ENCODE measurements at places on chromosomes 3 and 15.
A peak's percentile ranks its signal among the peaks of the same experiment; 100 is the strongest.

- DNase-seq = no peak
Measured at GRCh38 chr3:54443561-54444161, 321.3 kb downstream of the CACNA2D3 start.

DNA sequence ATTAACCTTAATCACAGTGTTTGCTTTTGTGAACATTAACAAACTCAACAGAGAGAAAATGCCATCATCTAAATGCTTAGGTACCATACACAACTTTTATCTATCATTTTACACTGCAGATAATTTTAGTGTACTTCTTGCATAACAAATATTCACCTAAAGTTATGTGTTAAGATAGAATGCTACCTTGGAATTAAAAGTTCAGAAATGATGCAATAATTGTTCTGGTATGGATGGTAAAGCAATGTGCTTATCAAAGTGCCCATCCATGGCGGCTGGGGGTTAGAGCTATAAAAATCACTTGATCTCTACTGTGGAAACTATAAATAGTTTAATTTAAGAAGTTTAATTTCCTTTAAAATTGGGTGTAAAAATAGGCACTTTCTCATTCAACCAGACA lies 28.7 kb downstream of the SATB1 start:
- no peak for DNase-seq

- DNase-seq = peak; percentile 20
Measured at GRCh38 chr15:59436774-59437141, 1.2 kb upstream of the FAM81A start.

DNA sequence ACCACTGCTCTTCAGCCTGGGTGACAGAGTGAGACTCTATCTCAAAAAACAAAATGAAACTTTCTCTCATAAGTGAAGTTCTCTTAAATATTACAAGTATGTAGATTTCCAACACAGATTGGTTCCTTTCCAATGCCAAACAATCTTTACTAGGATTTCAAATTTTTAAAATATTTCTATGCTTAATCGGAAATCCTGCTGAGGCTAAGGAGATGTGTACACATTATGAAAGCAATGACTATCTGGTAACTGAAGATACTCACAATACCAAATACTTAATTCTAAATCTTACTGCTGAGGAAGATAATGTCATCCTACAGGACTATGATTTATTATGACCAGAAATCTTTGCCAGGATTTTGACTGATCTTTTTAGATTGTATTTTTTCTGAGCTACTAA lies 255.6 kb upstream of the ZNF717 start:
- no peak for DNase-seq

GRCh38 chr3:8218353-8218940 lies 283.2 kb upstream of the LMCD1 start:
- DNase-seq = no peak

DNA sequence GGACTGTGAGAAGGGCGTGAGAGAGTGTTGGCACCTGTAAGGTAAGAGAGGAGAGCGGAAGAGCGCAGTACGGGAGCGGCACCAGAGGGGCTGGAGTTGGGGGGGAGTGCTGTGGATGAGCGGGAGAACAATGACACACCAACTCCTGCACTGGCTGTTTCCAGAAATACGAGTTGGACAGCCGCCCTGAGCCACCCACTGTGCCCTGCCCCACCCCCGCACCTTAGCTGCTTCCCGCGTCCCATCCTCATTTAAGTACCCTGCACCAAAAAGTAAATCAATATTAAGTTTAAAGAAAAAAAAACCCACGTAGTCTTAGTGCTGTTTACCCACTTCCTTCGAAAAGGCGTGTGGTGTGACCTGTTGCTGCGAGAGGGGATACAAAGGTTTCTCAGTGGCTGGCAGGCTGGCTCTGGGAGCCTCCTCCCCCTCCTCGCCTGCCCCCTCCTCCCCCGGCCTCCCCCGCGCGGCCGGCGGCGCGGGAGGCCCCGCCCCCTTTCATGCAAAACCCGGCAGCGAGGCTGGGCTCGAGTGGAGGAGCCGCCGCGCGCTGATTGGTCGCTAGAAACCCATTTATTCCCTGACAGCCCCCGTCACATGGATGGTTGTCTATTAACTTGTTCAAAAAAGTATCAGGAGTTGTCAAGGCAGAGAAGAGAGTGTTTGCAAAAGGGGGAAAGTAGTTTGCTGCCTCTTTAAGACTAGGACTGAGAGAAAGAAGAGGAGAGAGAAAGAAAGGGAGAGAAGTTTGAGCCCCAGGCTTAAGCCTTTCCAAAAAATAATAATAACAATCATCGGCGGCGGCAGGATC lies at the start of gene SOX2:
Gene SOX2, plus strand, starts transcription at position 601 of the 811 bp plus-strand sequence. CDS start 436 bp downstream, outside the sequence.
- DNase-seq = peak; percentile 96

GRCh38 chr3:15329046-15330005 lies 3.1 kb downstream of the SH3BP5 start:
- DNase-seq = peak; percentile 59

GRCh38 chr3:101203411-101203810 lies 117.0 kb downstream of the IMPG2 start:
- DNase-seq = no peak

GRCh38 chr15:73704869-73705645 lies 20.9 kb downstream of the CD276 start:
- peak; percentile 64 for DNase-seq

DNA sequence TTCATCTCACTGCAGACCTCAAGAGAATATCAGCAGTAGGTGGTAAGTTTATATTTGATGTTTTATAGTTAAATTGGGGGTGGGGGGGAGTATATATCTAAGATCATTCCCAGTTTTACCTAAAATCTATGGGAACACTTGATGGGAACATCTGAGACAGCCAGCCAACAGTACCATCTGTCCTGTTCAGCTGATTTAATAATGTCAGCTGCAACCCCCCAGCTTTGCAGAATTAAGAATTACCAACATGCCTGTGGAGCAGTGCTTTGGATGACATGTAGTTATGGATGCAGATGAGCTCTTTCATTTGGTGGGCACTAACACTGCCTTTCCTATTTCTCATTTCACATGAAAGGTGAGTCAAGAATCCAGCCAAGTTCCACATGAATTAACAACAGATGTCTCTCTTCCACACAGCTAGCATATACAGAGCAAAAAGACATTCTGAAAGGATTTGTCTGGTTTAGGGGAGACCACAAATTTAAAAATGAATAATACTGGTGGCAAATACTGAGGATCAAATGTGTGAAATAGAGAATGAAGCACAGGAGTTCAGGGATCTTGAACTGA lies 76.2 kb downstream of the SETD5 start:
- DNase-seq = peak; percentile 31

- no peak for DNase-seq
Measured at GRCh38 chr15:57849317-57849716, 142.8 kb downstream of the POLR2M start.

- no peak for DNase-seq
Measured at GRCh38 chr3:195475614-195476013, 32.8 kb upstream of the ACAP2 start.

DNA sequence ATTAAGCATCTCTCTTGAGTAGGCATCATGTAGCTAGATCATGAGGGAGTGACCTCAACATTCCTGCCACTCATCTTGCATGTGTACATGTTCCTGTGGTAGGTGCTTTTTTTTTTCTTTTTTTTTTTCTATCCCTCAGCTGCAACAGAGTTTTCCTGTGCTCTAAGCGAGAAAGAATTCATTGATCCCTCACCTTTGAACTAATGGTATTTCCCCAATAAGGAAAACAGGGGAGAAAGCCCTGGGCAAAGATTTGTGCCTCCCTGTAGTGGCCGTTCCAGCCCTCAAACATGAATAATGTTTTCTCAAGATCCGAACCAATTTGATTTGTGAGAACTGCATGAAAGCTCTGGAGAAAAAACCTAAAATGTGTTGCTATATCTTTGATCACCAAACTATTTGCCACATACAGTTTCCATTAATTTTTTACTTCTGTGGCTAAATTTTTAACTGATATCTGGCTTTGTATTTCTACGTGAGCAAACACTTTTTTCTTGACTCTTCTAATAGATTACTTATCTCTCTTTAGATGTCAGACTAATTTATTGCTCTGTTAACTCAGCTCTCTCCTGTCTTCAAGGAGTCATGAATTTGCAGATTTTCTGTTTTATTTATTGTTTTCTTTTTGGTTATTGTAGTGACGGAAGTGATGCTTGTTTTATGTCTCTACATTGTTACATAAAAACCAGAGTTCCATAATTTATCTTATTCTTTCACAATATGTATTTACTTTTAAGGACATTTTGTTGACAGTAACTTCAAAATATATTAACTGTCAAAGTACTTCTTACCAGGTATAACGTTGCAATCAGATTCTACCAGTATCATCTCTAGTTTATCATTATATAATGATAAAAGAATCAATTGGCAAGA lies 1396.5 kb downstream of the OTOL1 start:
- DNase-seq = no peak

DNA sequence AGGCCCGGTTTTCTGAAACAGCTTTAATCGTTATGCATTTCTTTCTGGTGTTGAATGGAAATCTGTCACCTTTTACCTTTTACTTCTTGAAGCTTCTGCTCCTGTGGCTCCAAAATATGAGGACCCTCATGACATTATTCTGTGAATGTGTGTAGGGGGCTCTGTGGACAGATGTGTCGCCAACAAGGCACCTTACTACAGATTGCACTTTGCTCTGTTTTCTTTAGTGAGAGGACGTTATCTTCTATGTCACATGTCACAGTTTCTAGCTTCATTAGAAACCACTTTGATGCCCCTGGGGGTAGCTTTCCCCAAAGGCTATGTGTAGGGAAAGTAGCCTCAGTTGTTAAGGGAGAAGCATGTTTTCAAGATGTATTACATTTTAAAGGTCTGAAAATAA lies 195.6 kb downstream of the ZNF621 start:
- no peak for DNase-seq

- DNase-seq = peak; percentile 72
Measured at GRCh38 chr3:130850044-130850797, 43.7 kb upstream of the ATP2C1 start.

DNA sequence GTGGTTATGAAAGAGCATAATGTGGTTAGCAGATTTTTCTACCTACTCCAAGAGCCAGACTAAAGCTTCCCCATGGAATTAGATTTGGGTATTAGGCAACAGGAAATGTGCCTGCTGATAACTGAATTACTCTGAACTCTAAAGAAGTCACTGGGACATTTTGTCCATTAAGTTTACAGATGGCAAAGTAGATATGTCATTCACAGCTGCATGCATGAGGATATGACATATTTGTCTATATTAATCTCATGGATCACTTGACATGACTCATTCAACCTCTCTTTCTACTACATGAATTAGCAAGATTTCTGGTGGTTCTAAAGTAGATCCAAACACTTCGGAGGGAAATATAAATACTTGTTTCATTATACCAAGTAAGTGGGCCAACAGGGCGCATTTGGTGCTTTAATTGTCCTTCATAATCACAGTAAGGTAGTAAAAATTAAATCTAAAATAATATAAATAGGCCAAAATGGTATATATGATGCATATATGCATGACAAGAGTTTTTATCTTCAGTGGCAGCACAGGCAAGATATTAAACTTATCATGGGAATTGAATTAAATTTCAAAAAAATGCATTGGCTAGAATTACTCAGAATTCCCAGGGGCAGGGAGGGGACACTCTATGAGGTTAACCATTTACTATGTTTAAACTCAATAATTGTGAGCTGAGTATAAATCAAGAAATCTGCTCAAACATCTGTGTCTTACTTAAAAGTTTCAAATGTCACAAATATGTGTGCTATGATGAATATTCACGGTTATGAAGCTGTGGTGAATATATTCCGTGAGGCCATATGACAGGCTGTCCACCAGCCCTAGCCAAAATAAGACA lies 365.3 kb upstream of the KCNMB2 start:
- DNase-seq = peak; percentile 5

DNA sequence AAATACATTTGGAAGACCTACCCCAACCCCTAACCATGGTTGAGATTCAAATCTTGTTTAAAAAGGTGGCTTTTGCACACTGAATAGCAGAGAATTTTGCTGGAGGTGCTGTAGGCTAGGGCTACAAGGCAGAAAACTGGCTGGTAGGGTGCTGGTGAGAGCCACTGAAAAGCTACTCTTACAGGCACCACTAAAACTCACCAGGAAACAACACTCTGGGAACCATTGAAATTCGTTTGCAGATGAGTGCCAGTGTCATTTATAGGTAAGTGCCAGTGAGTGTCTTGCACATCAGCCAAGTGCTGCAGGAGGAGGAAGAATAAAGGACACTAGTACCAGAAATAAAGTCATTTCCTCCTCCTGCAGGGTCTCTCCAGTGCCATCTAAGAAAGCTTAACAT lies 610.2 kb downstream of the ZNF385D start:
- no peak for DNase-seq

GRCh38 chr15:41367418-41367817 lies 34.7 kb downstream of the NUSAP1 start:
- DNase-seq = no peak

GRCh38 chr3:42025370-42026138 lies 63.7 kb upstream of the ULK4 start:
- DNase-seq = peak; percentile 95

GRCh38 chr3:8152821-8153418 lies 348.7 kb upstream of the LMCD1 start:
- DNase-seq = no peak

DNA sequence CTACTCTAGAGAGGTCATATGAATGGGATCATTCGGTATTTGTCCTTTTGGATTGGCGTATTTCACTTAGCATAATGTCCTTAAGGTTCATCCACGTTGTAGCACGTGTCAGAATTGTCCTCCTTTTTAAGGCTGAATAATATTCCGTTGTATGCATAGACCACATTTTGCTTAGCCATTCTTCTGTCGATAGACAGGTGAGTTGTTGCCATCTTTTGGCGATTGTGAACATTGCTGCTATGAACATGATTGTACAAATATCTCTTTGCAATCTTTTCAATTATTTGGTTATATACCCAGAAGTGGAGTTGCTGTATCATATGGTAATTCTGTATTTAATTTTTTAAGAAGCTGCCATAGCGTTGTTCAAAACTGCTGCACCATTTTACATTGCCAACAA lies 52.4 kb upstream of the GOLGA8J start:
- DNase-seq = no peak

DNA sequence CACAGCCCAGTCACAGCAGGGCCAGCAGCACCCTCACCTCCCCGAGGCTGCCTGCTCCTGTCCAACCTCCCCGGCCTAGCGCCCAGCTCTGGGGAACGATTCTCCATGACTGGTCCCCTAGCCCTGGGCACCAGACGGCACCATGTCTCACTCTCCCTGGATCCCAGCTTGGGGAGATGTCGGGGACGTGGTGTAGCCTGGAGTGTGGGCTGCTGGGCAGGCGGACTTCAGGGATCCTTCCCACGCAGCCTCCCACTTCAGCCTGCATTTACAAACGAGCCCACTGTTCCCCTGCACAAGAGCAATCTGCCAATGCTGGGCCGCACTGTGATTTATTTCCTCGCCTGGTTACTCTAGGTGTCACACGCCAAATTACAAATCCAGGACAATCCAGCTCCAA lies 31.3 kb downstream of the NUP210 start:
- DNase-seq = no peak

GRCh38 chr3:115588201-115589115 lies 34.9 kb upstream of the GAP43 start:
- DNase-seq = no peak
